NCI-H446 (cell line): ENCODE measurements at places on chromosomes 5 and 9.
A peak's percentile ranks its signal among the peaks of the same experiment; 100 is the strongest.

DNA sequence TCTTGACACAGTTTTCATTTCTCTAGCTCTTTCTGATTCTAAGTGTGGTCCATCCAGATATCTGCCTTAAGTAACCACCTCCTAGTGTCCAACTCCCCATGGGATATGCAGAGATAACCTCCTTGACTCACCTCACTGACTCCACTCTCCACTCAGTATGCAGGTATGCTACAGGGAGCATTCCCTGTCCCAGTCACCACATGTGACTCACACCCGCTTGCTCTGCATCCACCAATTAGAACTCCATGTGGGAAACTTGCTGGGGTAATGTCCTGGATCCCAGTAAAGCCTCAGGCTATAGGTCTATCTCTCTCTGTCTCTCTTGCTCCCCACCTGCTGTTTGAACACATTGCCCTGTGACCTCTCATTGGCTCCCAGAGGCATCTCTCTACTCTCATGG lies 563.9 kb downstream of the HTR1A start:
- no peak for DNase-seq

DNA sequence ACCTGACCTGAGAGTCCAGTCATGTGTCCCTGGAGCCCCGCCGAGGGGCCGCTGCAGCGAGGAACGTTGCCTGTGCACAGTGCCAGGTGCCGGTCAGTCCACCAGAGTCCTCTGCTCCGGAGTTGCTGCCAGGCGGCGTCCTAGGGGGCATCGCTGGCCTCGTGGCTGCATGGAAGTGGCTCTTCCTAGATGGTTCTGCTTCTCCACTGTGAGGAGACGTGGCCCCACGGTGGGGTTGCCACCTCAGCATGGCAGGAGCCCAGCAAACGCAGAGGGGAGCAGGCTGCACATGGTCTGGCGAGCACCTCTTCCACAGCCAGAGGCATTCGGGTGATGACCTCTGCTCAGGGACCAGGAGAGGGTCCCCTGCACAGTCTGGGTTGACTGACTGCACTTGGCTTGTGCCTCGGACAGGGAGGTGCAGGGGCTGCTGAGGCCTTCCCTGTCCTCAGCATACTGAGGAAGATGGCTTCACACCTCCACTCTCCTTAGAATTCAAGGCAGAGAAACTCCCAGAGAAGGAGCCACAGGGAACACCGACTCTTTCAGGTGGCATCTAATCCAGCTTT lies 25.9 kb upstream of the POMT1 start:
- DNase-seq, result no peak

DNA sequence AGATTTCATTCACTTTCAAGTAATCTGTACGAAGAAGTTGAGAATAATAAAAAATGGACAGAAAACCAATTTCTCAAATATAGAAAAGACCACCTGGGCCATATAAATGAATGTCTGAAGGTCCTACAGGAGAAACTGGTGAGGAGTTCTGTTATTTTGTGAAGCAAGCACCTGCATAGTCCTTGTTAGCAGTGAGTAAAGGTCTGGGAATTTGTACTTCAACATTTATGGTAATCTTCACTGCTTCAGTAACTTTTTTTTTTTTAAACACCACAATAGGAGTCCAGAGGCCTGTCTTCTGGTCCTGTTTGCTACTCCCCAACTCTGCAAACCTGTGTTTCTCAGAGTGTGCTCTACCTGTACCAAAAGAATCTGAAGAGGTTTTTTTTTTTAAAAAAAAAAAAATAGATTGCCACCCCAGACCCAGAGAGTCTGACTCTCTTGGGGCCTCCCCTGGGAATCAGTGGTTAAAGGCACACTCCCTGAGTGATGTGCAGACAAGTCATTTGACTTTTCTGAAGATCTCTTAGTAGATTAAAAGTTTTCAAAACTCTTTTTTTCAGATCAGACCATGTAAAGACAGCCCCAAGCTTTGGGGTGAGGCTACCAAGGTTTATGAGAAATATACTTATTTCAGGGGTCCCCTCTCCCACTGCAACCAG lies 55.5 kb downstream of the FAM81B start:
- DNase-seq, result no peak

GRCh38 chr9:89670114-89670513 lies 65.3 kb downstream of the GADD45G start:
- DNase-seq, result no peak

- no peak for DNase-seq
Measured at GRCh38 chr9:130732793-130733221, 39.2 kb downstream of the EXOSC2 start.

DNA sequence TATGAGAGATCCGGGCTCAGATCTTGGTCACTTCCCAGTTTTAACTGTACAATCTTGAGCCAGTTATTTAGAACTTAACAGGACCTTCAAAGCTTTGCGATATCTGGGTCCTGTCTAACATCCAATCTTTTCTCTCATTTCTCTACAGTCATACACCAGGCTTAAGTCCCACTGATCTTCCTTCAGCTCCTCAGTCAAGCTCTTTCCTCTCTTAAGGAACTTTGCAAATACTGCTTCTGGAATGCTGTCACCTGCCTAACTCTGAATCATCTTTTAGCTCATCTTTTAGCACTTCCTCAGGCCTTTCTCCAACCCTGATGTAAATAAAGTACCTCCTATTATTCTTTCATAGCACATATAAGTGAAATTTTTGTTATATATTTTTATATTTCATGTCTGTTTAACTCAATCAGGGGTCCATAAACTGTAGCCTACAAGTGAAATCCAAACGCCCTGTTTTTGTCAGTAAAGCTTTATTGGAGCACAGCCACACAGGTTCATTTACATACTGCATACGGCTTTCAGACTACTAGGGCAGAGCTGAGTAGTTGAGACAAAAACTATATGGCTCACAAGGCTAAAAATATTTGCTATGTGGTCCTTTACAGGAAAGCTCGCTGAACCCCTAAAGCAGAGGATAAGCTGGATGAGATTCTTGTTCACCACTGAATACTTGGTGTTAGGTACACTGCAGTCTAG lies 63.5 kb downstream of the MEF2C start:
- DNase-seq, result no peak

DNA sequence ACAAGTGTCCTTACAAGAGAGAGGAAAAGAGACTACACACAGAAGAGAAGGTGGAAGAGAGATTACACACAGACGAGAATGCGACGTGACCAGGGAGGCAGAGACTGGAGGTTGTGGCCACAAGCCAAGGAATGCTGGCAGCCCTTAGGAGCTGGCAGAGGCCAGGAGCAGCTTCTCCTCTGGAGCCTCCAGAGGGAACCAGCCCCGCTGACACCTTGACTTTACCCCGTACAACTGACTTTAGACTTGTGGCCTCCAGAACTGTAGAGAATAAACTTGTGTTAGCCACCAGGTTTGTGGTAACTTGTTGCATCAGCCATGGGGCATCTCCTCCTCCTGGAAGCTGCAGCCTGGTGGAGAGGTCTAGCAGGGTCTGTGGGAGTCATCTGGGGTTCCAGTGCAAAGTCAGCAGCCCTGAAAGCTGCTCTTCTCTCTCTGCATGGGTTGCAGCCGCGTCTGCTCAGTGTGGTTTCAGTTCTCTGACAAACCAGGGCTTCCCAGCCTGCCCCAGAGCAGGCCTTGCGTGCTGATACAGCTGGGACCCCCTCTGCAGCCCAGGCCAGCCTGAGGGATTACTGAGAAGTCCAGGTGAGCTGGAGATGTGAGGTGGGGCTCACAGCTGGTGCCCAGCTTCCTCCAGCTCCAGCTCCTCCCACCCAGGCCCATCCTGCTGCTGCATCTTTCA lies 30.8 kb upstream of the CNOT6 start:
- no peak for DNase-seq

DNA sequence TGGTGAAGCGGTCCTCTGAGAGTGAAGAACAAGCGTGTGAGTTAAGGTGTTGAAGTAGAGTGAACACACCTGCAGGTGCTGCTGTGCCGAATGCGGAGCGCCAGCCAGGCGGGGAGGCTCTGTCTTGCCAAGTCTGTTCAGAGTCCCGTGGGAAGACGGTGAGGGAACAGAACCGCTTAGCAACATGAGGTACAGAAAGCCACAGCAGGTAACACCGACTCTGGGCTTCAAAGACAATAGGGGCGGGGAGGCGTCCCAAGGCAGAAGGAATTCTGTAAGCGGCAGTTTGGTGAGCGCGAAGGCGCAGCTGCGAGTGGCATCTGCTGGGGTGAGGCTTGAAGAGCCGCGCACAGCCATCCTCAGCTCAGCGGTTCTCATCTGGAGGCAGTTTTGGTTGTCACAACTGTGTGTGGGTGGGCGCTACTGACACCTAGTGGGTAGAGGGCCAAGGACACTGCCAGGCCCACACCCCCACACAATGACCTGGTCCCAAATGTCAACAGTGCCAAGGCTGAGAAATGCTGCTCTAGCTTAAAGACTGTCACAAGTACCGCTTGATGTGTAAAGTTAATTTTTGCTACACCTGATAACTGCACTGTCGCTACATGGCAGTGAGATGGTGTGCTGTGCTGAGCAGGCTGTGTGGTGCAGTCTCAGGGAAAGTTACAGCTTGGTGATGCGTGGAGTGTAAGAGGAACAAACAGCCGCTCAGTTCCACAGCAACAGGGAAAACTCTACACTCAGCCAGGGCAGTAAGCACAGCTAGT lies 67.4 kb upstream of the TBC1D9B start:
- peak; percentile 12 for DNase-seq

DNA sequence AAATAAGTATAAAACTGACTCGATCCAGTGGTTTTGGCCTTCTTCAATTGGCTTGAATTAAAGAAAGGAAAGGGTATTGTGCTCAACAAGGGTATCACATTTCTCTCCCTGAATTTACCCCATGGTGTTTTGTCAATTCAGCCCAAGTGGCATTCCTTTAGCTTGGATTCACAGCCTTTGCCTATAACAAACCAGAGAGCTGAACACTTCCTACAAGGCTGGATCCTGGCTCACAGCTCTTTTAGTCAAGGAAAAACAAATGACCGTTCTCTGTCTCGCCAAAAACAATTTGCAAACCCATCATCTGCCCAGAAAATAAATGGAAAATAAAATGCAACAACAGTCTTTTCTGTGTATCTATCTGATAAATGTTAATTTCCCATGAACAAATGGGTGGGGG lies 5.7 kb downstream of the ZNF366 start:
- no peak for DNase-seq

DNA sequence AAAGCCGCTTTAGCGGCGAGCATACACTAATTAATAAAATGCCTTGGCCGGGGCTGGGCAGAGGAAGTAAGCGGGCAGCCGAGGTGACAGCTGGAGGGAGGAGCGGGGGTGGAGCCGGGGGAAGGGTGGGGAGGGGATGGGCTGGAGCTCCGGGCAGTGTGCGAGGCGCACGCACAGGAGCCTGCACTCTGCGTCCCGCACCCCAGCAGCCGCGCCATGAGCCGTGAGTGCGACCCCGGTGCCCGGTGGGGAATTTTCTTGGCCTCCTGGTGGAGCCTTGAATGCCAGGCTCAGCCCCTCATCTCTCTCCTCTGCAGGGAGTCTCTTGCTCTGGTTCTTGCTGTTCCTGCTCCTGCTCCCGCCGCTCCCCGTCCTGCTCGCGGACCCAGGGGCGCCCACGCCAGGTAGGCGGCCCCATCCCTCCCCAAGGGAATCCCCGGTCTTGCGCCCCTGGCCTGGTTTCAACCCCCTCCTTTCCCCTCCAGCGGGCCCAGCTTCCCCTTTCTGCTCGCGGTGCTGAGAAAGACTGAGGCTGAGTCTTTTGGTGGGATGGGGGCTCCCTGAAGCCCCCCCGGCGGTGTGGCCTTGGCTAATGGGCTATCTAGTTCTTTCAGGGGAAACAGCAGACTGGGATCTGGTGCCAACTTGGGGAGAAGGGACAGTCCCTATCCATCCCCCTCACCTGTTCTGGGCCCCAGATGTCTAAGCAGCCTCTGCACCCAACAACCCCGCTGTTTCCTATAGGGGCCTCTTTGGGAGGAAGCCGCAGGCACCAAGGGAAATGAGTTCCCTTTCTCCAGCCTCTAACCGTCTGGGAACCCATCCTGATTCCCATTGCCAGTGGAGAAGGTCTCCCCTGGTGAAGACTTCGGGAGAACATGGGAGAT lies at the start of gene PTGS1:
TSS of gene PTGS1 (plus strand) at position 156 of the 887 bp plus-strand sequence. CDS start at position 217, 61 bp downstream.
- no peak for DNase-seq

DNA sequence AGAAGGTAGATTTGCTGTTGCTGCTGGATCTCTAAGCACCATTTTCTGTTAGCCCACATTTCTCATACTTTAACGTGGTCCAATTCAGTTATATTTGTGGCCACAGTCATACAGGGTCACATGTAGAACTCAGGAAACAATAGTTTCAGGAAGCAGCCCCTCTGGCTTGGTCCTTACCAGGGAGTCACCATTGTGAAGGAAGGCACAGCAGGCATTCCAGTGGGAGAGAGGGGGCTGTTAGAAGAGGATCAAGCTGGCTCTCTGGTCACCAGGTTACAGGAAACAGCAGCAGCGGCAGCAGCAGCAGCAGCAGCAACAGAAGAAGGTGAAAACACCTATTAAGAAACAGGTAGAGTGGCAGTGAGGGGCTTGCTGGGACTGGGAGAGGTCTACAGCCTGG lies 14.5 kb downstream of the C9orf43 start:
- no peak for DNase-seq

DNA sequence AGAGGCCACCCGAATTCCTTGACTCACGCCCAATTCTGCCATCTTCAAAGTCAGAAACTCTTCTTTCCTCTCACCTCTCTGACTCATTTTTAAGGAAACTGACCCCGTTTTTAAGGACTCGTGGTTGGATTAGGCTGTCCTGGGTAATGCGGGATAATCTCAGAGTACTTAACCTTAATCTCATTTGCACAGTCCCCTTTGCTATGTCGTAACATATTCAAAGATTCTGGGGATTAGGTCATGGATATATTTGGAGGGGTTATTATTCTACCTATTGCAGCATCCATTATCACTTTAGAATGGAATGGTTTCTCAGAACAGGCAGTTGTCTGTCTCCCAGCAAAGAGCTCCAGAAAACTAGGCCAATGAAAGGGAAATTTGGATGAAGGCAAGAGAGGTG lies 80.8 kb upstream of the IL12B start:
- DNase-seq, result no peak

DNA sequence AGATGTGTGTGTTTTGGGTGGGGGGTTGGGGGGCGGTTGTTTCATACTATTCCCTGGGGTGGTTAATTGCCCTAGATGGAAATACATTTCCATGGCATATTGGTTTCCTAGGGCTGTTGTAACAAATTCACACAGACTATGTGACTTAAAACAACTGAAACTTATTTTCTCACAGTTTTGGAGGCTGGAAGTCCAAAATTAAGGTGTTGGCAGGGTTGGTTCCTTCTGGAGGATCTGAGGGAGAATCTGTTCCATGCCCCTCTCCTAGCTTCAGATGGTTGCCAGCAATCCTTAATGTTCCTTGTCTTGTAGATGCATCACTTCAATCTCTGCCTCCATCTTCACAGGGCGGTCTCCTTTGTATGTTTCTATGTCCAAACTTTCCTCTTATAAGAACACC lies 353.7 kb upstream of the ACTBL2 start:
- DNase-seq, result no peak

GRCh38 chr9:137988051-137988450 lies 110.5 kb downstream of the CACNA1B start:
- DNase-seq, result no peak
